ENCODE measurements at places on chromosomes 5 and 9.

DNA sequence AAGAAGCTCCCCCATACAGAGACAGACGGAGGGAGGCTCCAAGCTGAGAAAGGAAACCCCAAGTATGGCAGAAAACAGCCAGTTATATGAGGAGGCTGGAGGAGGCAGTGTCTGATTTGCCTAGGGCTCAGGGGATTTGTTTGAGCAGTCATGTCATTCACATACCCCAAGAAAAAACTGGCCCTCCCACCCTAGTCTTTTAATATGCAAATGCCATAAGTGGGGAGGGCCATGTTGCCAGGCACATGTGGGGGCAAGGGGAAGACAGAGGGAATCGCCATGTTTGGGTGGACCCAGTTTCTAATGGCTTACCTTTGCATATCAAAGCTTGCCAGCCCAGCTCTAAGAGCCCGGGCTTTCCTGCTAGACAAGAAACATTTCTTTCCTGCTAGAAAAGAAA lies 1163.8 kb downstream of the TAF11L14 start:
- no peak for DNase-seq

DNA sequence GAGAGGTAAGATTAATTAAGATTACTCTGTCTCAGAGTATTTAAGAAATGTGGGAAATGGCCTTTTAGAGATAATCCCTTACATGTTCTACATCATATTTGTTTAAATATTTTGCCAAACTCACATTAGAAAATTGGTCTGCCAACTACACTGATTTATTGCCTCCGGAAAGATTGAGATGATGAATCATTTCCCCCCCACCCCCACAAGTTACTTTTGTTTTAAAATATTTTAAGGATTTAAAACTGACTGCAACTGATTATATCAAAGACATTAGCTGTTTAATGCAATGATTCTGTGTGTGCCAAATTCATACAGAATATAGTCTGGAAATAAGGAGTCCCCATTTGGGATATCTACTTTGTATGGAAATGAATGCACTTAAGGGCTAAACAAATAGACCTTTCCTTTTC lies 674.4 kb downstream of the PRR16 start:
- no peak for DNase-seq

DNA sequence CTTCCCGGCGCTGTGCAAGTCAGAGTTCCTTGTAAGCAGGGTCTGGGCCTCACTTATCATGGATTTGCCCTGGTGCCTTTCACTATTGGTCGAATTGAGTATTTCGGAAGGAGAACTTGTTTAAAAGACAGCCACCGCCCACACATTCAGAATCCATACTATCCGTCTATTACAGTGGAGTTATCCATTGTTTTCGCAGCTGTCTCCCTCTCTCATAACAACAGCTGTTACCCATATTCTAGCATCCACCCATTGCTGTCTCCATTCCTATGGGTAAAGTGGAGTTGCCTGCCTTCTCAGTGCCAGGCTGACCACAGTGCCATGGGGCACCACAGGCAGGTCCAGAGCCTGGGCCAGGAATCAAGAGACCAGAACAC lies 20.2 kb downstream of the FAXDC2 start:
- no peak for DNase-seq

- no peak for DNase-seq
Measured at GRCh38 chr9:106779796-106780195, 83.2 kb upstream of the ZNF462 start.

- no peak for DNase-seq
Measured at GRCh38 chr9:3526997-3527940, 1.5 kb upstream of the RFX3 start.

- DNase-seq = no peak
Measured at GRCh38 chr5:173303878-173304590, 24.2 kb downstream of the STC2 start.

- DNase-seq = no peak
Measured at GRCh38 chr9:22102146-22103053, 93.3 kb upstream of the CDKN2B start.
